ENCODE measurements at places on chromosomes 2 and 18.

DNA sequence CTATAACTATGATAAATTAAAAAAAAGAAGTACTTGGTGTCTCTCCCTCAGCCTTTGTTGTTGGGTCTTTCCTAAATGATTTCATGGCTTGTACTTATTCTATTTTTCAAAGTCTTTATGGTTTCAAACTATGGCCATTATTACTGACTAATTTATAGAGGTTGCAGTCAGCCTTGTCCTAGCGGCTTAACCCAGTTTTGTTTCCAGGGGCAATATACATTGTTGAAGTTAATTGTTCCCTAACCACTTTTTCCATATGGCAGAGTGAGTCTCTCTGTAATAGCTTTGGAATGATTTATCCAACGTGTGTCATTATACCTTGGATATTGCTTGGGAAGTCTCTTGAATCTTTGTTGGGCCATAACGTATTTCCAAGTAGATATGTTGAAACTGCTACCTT is 408.8 kb downstream of the HRH4 start:
- no peak for DNase-seq

DNA sequence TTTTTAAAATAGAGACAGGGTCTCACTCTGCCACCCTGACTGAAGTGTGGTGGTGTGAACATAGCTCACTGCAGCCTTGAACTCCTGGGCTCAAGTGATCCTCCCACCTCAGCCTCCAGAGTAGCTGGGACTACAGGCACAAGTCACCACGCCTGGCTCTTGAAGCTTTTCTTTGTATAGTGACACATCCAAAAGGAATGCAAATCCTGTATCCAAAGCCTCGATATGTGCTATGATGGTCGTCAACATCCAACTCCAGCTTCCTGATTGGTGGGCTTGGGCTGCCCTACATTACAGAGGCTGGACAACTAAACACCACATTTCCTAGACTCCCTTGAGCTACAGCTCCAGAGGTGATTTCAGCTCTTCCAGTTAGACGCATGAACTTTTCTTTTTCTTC is 101.7 kb upstream of the PGAP1 start:
- DNase-seq = no peak

DNA sequence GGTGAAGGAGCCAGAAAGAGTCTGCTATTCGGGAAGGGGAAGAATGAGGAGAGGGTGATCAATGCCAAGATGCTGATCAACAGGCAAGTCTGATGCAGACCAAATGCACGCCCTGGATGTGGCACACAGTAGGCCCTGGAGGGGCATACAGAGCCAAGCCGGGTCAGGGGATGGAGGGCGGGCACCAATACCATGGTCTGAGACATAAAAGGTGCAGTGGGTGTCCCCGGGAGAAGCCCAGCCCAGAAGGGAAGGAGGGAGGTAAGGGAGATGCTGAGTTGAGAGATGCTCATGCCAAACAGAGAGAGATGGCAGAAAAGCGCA is 66.6 kb upstream of the ID2 start:
- DNase-seq = no peak

DNA sequence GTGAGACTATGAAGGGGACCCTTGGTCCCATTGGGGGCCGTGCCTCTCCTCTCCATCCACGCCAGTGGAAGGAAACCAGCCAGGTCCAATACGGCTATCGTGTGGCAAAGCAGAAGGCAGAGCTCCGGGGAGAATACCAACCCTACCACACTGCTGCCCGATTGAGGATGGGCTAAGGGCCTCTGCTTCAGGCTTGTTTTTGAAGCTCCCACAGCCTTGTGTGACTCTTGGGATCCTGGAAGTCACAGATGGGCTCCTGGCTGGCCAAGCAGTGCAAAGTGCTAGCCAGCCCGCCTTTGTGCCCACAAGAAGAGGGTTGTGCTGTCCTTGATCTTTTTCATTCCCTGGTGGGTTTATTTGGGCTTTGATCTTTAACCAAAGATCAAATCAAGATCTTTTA is 70.6 kb upstream of the ID2 start:
- DNase-seq = no peak

GRCh38 chr2:212042562-212042961 is 496.0 kb downstream of the ERBB4 start:
- DNase-seq = no peak

- no peak for DNase-seq
These were observed 37.4 kb upstream of the SLC9A2 start for GRCh38 chr2:102581911-102582310.

- no peak for DNase-seq
These were observed 820.8 kb downstream of the TDRD15 start for GRCh38 chr2:21944536-21944935.

GRCh38 chr2:101408925-101409324 is 21.6 kb upstream of the CREG2 start:
- DNase-seq = no peak

GRCh38 chr18:70418546-70419311 is 129.9 kb downstream of the SOCS6 start:
- DNase-seq = no peak

- no peak for DNase-seq
These were observed 26.9 kb downstream of the SNORC start for GRCh38 chr2:232896720-232897597.

- no peak for DNase-seq
These were observed 162.5 kb upstream of the TMEFF2 start for GRCh38 chr2:192357217-192357616.
